NCI-H2107 (cell line): ENCODE measurements at places on chromosomes 16 and 17.

- DNase-seq, result no peak
These were observed 46.7 kb downstream of the PIPOX start for GRCh38 chr17:29089601-29090044.

DNA sequence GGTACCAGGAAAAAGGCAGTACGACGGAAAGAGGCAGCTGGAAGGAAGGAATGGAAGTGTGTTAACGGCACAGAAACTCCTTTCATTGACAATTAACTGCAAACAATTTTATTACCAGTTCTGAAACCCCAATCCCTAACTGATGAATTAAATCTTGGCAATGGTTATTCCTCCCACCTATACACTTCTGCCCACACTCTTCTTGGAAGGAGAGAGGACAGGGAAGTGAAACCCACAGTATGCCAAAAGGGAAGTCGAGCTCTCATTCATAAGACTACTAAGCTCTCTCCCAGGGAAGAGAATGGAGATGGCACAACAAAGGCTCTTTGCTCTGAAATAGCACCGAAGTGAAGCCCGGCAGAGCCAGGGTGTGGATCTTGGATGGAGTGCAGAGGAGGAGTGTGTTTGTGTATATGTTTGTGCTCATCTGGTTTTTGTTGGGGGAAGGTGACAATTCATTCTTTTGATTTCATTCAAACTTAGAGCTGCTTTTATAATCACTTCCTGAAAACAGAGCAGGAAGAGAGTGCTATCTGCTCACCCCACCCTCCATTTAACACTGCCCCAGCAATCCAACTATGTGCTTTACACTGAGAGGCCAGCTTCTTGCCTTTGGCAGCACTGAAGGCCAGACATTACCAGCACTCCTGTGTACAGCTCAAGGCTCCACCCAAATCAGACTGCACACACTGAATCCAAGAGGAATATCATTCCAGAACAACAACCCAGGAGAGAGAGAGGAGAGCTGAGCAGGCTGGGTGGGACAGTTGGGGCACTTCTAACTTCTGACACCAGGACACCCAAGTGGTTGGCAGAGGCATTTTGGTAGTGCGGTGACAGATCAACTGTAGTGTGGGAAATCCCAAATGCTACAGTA is 68.7 kb downstream of the HIC1 start:
- no peak for DNase-seq

DNA sequence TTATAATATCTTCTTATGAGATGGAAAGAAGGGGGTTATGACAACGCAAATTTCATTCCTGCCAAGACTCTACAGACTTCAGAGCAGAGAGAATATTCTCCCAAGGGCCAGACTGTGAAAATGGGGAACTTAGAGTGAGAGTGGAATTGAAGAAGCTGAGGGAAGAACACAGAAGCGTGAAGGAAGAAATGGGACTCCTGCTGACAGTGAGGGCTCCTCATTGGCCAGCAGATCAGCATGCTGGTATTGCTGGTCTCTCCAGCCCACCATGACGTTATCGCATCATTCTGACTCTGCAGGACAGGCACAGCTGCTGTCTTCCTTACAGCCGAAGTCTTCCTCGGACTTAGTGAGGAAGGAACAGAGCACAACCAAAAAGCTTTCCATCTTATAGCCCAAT is 24.3 kb downstream of the CCL4 start:
- no peak for DNase-seq

DNA sequence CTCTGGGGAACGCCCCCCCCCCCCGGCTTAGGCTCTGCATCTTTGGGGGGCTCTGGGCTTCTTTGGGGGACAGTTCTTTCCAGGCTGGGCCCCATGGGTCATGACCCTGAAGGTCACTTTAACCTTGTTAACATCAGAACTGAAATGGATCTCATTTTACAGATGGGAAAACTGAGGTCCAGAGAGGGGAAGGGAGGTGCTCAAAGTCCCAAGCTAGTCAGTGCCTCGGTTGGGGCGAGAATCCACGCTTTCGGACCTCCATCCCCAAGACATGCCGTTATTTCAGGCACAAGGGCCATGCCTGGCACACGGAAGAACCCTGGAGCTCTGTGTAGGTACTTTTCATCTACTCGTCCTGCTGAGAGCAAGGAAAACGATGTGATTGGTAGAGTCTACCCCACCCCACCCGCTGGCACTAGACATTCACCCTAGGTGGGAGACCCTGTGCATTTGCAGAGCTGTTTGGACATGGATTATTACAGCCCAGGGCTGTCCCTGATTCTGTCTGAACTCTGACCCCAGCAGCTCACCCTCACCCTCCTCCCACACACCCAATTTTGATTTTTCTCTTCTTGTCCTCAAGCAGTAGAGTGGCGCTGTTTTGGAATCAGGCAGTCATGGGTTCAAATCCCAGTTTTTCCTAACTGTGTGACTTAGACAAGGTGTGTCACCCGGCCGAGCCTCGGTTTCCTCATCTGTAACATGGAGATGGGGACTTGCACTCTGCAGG is 155.1 kb upstream of the CDC42EP4 start:
- DNase-seq, result no peak

DNA sequence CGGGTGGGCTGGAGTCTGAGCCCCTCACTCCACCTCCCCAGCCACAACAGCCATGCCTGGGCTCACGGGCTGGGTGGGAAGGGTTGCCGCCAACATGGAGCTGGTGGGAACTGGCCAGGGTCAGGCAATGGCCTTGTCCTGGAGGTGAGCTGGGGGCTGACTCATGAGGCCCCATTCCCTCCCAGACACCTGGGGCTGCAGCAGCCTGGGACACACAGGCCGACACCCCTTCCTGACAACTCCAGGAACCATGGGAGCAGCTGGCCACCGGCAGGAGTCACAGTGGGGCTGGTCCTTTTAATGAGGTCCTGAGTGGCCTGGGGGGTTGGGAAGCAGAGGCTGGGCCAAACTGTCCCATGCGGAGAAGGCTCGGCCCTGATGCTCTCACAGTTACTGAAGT is 12.2 kb downstream of the DBNDD1 start:
- DNase-seq, result no peak

- DNase-seq, result no peak
These were observed 52.6 kb downstream of the ERN1 start for GRCh38 chr17:64077379-64077778.

- no peak for DNase-seq
These were observed 118.6 kb downstream of the PRKCA start for GRCh38 chr17:66420961-66421371.

DNA sequence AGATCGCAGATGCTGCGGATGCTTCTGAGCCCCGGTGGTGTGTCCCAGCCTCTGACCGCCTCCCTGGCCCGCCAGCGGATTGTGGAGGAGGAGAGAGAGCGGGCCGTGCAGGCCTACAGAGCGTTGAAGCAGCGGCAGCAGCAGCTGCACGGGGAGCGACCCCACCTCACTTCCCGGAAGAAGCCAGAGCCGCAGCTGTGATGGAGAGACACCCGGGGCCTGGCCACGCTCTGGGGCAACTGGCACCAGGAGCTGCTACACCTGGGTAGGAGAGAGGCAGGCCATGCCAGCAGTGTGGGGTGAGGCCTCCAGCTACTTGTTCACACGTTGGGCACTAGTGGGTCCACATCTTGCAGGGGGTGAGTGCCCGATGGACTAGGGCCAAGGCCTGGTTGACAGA is 6.0 kb downstream of the CCDC137 start:
- no peak for DNase-seq

DNA sequence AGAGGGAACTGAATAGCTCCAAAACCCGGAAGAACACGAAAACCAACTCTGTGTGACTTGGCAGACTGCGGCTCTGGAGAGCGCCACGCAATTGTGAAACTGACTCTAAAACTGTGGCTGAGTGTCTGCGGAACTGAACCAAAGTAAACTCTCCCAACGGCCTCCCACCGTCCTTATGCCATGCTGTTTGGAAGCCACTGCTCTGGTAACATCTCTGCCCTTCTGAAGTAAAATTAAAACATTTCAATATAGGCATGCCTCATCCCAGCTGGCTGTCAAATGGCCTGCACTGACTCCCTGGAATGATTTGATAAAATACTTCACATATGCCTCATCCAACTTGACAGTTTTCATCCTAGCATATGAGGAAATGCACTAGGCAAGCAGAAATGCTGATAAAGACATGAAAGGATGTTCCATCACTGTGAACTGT is 70.2 kb downstream of the PARN start:
- DNase-seq, result no peak

GRCh38 chr17:1617620-1618174 is 10.9 kb downstream of the SLC43A2 start:
- DNase-seq, result no peak

GRCh38 chr17:55440391-55440790 is 18.8 kb upstream of the MMD start:
- DNase-seq, result no peak

- no peak for DNase-seq
These were observed at the start of gene TMEM114 for GRCh38 chr16:8589900-8590688. TMEM114 (minus strand) TSS chr16:8590511; CDS start chr16:8589838, 673 bp downstream.

DNA sequence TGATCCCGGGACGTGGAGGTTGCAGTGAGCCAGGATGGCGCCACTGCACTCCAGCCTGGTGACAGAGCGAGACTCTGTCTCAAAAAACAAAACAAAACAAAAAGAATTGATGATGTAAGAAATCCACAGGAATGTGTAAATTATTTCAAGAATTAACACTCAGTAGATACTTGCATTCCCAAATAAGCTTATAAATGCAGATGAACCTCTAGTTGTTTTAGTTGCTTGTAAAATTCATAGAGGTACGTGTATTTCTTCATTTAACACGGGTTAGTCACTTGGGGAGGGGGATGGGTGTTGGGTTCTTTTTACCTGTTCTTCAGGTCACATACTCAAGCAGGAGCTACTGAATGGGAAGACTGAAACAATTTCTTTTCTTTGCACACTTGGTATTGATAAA is 55.7 kb upstream of the FBXO47 start:
- no peak for DNase-seq

- no peak for DNase-seq
These were observed 28.1 kb upstream of the CACNA1H start for GRCh38 chr16:1124795-1125194.

DNA sequence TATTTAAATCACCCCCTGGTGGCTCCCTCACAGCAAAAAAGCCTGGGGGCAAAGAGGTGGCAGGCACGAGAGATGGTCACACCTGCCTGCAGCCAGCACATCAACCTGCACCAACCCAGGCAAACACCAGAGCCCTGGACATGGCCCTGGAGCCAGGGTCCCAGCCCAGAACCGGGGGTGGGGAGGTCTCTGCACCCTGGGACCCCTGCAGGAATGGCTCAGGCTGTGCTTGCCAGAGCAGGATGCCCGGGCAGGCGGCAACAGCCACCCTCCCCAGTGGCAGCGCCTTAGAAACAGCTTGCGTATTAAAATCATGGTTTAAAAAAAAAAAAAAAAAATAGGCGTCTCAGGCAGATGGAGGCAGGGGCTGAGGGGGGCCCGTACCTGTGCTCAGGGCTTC is 16.2 kb downstream of the MYBBP1A start:
- DNase-seq, result no peak

- no peak for DNase-seq
These were observed 84.3 kb upstream of the COX10 start for GRCh38 chr17:13984956-13985355.

DNA sequence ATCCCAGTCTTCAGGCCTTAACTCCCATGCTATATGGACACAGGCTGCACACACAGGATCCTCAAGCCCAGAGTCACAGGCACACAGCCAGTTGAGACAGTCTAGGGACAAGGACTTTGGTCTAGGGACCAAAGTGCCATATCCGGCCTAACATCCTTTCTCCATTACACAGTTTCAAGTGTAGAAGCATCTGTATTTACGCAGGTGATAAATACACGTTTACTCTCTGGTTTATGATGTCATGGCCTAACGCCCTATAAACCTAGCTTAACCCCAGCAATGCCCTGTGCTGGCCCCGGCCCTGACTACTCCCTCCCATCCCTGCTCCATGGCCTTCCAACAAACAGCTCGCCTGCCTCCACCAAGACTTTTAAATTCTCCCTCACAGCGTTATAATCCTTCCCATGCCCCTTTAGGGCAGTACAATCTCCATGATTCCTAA is 17.1 kb downstream of the CUEDC1 start:
- no peak for DNase-seq

DNA sequence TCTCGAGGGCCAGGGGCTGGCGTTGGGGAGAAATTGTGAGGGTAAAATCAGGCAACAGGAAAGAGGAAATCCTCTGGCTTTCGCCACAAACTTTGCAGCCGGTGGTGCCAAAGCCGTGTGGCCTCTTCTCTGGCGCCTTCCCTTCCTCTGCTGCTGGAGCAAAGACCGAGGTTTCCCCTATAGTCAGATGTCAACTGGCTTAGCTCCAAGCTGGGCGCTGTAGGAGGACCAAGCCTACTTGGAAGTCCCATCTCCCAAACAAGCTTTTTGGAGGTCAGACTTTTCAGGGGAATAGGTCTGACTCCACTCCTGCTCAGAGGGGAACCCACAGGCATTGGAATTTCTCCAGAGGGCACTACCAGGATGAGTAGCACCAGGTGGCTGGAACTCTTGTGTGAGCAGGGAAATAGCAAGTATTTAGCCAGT is 5.0 kb downstream of the IGFBP4 start:
- DNase-seq, result no peak

GRCh38 chr17:62627904-62628633 is 599 bp downstream of the MRC2 start:
- DNase-seq, result no peak

DNA sequence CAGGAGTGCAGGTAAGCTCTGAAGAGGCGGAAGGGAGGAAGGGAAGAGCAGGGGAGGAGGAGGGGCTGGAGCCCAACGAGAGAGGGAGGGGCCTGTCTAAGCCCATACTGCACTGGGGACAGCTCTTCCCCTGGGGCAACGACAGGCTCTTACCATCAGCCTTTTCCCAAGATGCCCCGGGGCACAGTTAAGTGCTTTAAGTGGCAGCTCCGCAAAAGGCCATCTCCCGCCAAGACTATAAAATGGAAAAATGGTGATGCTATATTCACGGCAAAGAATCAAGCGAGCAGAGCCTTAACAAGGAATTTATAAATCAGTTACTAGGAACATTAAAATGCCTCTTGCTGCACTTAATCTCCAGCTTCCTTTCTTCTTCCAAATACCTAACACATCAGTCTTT is 110.2 kb upstream of the NLRP1 start:
- no peak for DNase-seq

DNA sequence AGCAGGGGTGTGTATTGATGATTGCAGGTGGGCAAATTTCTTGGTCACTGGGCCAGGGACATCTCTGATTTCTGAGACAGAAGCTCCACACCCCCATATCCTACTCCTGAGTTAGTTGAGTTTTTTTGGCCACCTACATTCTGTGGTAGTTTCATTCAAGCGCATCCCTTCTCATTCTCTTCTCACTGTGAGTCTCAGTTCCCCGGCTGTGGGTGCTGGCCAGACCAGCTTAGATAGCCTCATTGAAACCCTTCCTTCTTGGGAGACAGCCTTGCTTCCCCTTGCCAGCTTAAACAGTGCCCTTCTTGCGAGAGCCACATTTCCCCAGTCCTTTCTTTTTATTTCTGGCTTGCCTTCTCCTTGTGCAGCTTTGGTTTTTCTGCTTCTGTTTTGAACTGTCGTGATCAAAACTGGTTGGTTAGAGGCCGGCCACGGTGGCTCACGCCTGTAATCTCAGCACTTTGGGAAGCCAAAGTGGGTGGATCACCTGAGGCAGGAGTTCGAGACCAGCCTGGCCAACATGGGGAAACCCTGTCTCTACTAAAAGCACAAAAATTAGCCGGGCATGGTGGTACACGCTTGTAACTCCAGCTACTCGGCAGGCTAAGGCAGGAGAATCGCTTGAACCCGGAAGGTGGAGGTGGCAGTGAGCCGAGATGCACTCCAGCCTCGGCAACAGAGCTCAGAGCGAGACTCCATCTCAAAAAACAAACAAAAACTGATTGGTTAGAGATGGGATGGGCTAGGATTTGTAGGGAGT is 2.8 kb downstream of the GPT2 start:
- DNase-seq, result no peak

- no peak for DNase-seq
These were observed 7.5 kb downstream of the DCAKD start for GRCh38 chr17:45043813-45044540.

- DNase-seq, result no peak
These were observed 17.8 kb downstream of the SERPINF1 start for GRCh38 chr17:1779571-1780131.
